NCI-H2107 (cell line): ENCODE measurements at places on chromosomes 5 and 9.

DNA sequence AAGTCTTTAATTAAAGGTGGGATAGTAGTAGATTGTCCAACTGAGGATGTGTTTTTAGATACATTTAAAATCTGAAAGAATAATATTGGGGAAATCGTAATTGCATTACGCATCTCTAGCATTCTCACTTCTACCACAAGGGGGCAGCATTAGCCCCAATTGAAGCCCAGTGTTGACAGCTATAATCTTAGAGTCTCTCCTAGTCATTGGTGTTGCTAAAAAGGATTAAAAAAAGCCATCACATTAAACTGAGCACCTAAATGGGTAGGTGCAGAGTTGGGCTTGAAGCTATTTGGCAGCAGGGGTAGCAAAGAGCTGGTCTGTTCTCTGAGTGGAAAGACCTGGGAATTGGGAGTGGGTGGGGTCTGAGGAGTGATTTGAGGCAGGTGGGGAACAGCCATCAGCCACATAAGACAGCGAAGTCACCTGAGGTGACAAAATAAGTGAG is 177.2 kb downstream of the OSTF1 start:
- no peak for DNase-seq

DNA sequence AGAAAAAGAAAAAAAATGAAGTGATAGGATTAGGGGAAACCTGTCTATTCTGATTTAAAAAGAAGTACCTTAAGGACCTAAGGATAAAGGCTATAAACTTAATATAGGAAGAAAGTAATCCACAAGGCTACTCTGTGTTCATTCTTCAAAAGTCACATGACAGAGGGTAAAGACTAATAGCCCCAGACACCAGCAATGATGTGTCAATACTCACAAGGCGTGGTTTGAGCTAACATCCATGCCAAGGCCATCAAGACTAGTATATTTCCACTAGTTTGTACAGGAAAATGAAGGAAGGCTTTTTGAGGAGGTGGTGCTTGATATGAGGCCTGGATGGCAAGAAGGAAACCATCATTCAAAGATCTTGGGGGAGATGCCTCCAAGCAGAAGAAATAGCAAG is 49.7 kb upstream of the TEX48 start:
- DNase-seq, result no peak

DNA sequence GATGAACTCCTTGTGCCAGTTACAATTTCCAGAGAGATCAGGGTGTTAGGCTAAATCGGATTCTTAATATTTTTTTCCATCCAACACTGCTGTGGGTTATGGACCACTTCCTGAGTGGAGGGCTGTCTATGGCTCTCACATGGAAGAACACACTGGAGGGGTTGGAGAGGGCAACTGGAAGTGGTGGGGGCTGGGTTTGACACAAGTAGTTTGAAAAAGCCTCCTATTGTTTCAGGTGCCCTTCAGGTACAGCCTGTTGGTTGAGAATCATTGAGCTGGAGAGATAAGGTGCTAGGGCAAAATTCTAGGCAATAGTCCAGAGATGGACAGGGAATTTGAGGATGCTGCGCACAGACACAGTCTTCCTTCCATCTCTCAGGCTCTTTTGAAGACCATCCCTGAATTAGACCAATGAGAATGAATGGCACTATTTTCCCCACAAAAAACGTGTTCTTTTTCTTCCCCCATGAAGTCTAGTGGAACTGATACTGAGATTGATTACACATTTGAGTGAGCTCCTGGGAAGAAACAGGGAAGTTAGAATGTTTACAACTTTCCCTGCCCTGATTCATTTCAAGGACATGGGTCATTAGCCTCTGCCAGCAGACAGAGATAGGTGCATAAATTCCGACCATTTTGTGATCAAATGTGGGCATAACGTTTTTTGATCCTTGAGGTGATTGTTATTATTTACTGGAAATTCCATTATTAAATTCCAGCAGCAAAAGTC is 87.7 kb downstream of the ACER2 start:
- no peak for DNase-seq

DNA sequence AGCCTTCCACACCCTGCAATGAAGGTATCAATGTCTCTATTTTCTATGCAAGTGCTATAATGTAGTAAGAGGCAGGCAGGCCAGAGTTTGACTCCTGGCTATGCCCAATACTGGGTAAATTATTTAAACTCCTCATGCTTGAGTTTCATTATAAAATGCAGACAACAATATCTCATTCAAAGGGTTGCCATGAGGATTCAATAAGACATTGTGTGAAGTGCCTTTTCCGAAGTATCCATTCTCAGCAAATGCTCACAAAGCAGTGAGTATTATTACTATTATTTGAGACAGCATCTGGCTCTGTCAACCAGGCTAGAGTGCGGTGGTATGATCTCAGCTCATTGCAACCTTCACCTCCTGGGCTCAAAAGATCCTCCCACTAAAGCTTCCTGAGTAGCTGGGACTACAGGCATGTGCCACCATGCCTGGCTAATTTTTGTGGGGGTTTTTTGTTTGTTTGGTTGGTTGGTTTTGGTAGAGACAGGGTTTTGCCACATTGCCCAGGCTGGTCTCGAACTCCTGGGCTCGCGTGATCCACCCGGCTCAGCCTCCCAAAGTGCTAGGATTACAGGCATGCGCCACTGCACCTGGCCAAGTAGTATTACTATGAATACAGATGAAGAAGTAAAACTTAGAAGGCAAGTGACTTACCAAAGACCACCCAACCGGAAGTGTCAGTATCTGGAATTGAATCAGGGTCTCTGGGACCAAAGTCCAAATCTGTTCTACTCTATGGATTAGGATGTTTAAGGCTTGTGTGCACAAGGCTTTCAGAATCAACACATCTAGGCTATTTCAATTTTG is 18.8 kb downstream of the ADAM19 start:
- no peak for DNase-seq

DNA sequence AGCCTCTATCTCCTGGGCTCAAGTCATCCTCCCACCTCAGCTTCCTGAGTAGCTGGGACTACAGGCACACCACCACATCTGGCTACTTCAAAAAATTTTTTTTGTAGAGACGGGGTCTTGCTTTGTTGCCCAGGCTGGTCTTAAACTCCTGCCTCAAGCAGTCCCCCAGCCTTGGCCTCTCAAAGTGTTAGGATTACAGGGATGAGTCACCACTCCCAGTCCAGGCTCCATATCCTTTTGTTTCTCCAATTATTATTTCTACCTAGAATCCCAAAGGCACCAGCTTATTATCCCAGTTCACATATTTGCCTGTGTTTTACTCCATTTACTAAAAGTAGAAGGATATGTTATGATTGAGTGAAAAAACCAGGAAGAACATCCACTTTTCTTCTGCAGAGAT is 84.9 kb downstream of the TEK start:
- no peak for DNase-seq

DNA sequence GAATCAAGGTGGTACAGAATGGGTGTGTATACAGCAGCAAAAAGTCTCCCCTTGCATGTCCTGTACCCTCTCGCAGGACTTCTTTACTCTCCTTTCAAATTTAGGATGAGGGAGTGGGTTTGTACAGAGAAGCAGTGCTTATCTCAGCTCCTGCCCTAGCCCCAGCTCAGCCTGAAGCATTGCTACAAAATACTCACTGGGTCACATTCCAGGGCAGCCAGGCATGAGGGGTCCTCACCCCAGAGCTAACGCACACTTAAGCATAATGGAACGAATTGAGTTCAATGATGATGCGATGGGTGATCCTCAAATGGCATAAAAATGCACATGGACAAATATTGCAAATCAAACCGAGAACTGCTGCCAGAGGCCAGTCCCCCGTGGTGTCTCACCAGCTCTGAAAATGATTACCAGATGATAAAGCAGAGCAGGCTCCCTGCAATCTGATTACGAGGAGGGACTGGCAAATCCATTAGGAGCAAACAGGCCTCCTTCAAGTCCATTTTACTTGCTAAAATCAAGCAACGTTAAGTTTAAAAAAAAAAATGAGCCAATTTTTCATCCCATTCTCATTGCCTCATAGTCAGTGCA is 231.6 kb upstream of the TAS2R1 start:
- no peak for DNase-seq

- DNase-seq, result no peak
Measured at GRCh38 chr9:99352826-99353225, 130.7 kb downstream of the SEC61B start.

DNA sequence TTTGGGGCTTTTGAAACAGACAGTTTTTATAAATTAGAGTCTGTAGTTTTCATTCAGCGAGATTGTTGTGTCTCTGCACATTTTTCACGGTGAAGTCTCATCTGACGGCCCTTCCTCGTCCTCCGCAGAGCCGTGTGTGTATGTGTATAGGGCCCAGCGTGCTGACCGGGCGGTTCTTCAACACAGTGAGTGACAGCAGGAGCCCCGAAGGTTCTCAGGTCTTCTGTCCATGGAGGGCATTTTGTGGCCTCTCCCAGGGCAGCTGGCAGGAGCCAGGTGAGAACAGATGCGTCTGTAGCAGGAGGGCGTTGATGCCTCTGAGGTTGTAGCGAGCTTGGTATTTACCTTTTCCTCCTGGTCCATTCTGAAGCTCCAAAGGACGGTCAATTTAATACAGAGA is 116.0 kb upstream of the LPCAT1 start:
- DNase-seq, result no peak

- no peak for DNase-seq
Measured at GRCh38 chr9:36136894-36137391, 410 bp downstream of the GLIPR2 start.

DNA sequence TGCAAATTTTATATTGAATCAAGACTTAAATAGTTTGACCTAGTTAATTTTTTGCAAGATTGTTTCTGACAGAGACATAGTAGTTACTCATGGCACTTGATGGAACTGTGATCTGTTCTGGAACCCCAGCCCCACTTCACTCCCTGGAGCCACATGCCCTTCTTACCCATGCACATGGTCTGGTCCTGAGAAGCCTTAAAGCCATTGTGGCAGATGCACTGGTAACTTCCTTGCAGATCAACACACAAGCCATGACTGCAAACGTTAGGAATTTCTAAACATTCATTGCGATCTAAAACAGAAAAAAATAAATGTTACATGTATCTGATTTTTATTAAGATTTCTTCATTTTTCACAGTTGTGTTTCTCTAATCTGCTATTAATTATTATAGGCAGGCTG is 221.2 kb downstream of the SLC12A2 start:
- DNase-seq, result no peak

DNA sequence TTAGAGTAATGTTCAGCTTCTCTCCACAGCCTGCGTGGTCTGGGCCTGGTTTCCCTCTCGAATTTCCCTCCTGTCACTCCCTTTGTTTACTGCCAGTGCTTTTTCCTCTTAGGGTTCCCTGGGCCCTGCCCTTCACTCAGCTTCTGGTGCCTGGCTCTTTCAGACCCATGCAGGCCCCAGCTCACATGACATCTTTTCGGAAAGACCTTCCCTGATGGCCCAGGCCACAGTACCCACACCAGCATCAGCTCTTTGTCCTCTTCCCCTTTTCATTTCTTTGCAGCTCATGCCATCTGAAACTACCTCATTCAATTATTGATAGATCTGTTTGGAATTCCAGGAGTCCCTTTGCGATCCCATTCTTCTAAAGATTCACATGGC is 68.1 kb upstream of the ABL1 start:
- no peak for DNase-seq

GRCh38 chr9:110967196-110967595 is 71.1 kb downstream of the LPAR1 start:
- DNase-seq, result no peak

GRCh38 chr5:94017579-94017978 is 276.2 kb upstream of the POU5F2 start:
- no peak for DNase-seq

- no peak for DNase-seq
Measured at GRCh38 chr5:106481374-106481773, 1189.4 kb downstream of the EFNA5 start.

GRCh38 chr5:82669720-82670119 is 391.6 kb upstream of the RPS23 start:
- DNase-seq, result no peak

DNA sequence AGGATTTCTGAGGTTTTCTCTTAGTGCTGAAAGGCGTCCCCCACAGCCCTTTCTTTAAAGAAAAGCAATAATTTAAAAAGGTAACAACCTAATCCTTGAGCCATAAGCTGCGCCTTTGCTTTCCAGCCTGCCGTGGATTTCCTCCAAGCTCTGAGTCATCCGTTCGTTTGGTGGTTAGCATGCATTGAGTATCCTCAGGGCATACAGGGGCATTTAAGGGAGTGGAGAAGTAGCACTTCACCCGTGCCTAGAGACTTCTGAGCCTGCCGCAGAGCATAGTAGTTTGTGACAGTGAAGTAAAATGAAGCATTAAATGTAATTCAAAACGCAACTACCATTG is 892 bp upstream of the TNC start:
- no peak for DNase-seq

DNA sequence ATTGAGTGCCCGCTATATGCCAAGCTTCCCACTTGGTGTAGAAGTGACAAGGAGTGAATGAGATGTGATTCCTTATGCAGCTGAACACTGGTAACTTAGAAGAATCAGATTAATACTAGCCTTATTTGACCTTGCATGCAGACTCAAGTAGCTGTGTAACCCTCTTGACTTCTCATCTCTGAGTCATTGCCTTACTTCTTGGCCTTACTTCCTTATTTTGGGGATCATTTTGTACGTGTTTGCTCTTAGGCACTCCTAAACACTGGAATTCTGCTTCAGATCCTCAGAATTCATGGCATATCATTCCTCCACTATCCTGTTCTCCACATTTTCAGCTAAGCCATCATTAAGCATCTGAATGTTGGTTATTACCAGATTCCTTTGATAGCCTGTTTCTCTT is 948.9 kb upstream of the ARRDC3 start:
- DNase-seq, result no peak

DNA sequence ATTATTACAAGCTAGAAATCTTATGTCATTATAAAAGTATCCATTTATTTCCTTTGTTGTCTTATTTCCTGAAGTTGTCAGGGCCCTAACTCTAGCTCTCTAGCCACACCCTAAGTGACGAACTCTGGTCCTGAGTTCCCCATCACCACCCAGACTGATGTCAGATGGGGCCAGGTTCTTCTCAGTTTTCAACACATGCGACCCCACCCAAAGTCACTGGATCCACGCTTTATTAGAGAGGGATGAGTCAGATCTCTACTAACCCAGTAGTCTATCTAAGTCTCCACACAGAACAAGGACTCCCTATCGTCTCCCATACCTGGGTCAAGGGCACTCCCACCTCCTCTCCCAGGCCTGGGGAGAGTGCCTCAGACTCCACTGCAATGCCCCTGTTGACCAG is 6.8 kb upstream of the FEM1C start:
- DNase-seq, result no peak

- DNase-seq, result no peak
Measured at GRCh38 chr9:38086496-38086895, 17.5 kb upstream of the SHB start.

DNA sequence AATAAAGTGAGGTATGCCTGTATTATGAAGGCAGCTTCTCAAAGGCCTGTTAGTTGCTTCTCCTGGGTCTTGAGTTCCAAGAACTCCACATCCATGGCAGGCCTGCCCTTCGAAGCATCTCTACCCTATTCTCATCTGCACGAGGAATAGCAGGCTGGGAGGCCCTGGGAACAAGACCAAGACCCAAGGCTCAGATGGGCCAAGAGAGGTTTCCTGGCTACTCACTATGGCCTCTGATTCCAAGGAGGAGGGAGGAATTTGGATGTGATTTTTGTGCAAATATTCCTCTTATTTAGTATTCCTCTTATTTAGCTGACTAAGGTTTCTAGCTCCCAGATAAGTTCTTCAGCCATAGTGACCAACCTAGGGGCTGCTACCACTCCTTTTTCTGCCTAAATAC is 151.3 kb downstream of the SAXO1 start:
- no peak for DNase-seq
